ENCODE measurements at places on chromosomes 2 and 18.

DNA sequence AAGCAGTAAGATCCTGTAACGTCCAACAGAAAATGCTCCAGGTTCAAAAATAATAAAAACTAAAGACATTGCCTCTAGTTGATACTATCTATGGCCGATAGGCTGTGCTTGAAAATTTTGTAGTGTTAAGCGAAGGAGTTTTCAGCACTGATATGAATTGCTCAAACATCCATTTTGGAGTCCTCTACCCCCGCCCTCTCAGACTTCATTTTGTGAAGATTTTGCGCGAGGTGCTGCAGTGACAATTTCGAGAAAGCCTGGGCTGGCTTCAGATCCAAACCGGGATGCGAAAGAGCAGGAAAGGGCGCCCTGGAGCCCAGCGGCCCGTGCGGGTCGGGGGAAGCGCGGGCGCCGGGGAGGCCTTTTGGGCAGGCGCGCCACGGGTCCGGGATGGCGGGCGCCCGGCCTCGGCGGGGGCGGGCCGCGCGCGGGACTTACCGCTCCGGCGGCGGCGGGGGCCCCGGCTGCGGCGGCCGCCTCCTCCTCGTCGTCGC is 1.8 kb downstream of the SP3 start:
- DNase-seq: no peak

DNA sequence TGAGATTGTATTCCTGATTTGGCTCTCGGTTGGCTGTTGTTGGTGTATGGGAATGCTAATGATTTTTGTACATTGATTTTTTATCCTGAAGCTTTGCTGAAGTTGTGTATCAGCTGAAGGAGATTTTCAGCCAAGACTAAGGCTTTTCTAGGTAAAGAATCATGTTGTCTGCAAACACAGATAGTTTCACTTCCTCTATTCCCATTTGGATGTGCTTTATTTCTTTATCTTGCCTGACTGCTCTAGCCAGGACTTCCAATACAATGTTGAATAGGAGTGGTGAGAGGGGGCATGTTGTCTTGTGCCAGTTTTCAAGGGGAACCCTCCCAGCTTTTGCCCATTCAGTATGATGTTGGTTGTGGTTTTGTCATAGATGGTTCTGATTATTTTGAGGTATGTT is 90.4 kb downstream of the CYP26B1 start:
- DNase-seq: no peak

DNA sequence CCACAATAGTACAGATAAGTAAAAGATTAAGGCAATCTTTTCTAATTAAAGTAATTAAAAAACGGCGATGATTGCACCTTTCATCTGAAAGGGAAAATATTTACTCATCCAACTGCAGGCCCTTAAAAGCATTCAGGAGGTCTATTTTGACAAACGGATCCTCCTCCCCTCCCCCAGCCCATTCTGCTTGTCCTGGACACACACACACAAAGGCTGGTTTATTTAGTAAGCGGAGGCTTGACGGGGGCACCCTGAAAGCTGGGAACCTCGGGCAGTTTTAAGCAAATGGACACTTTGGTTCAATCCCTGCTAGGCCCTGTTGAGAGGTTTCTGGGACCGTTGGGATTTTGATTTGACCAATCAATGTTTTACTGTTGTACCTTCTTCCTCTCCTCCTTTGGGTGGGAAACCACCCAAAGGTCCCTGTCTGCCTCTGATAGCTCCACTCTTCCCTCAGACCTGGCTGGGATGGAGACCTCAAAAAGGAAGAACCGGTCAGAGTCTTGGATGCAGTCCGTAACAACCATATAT is 135.8 kb upstream of the HAAO start:
- DNase-seq: no peak

DNA sequence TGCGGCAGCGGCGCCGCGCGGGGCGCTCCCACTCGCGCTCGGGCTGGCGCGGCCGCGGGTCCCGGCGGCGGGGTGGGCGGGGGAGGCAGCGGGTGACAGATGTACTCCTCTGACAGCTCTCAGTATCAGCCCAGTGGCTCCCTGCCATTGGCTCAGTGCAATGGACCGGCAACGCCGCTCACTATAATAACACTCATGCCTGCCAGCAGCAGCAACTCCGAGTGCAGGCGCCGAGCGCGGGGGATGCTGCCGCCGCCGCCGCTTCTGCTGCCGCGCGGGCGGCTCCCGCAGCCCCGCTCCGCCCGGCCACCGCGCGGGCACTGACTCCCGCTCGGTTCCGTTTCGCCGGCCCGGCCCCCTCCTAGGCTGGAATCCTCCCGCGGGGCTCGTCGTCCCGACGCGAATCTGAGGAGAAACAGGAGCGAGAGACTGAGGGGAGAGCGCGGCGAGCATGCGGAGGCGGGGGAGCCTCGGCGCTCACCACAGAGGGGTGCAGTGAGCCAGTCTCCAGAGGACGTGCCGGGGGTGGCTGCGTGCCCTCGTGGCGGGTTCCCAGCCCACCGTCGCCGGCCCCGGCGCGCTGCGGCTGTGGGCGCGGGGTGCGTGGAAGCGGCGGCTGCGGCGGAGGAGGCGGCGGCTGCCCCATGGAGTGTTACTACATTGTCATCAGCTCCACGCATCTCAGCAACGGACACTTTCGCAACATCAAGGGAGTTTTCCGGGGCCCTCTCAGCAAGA is at the start of gene ZNF804A:
ZNF804A (plus strand) TSS at position 214 of the 738 bp plus-strand sequence; CDS start at position 645, 431 bp downstream.
- no peak for DNase-seq

DNA sequence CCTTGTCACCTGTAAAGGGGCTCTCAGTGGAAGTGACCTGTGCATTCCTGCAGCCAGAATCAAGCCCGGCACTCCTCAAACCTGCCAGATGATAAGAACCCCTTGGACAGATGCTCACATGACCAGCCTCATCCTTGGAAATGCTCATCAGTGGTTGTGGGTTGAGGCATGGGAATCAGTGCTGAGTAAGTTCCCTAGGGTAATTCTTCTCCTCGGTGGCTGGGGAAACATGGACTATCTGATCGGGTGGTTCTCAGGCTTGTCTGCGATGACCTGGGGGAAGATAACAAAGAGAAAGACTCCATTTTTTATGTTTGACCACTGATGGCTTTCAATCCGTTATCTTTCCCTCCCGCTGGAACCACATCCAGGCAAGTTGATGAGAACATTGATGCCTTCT is 84.0 kb downstream of the SPP2 start:
- DNase-seq: no peak

DNA sequence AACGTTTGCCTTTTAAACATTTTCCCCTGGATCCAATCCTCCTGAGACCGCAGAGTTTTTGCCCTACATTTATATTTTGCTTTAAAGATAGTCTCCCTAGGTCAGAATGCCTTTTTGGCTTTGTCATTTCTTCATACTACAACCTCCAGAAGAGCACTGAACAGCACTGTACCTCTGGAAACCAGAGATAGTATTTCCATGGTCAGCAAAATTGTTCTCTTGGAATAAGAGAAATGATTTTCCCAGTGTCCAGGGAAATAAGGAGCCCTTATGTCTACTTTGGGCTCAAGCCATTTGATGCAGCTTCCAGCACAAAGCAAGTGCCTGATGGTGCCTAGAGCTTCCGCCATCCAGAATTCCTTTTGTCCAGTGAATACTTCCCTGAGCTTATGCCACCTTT is 75.5 kb upstream of the SP5 start:
- DNase-seq: no peak

DNA sequence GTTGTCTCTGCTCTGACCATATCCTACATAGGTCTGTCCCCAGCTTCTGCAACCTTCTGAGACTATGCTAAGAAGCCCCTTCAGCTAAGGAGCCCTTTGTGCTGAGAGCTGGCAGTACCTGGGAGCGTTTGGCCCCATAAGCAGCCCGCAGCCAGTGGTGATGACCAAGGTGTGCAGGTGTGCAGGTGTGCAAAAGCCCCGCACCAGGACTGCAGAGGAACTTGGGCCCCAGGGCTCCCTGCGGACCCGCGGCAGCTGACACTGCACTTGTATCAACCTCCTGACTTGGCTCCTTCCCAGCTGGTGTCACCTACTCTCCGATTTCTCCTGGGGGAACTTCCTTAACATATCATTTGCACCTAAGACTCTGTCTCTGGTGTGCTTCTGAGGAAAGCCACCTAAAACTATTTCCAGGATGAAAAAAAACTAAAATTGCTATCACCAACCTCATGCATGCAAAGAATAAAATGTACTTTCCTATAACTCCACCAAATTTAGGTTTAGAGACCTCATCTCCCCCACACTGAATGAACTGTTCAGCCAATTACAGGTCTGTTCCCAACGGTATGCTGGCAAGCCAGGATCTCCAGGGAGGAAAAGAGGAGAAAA is 16.1 kb upstream of the GNAL start:
- DNase-seq: no peak

DNA sequence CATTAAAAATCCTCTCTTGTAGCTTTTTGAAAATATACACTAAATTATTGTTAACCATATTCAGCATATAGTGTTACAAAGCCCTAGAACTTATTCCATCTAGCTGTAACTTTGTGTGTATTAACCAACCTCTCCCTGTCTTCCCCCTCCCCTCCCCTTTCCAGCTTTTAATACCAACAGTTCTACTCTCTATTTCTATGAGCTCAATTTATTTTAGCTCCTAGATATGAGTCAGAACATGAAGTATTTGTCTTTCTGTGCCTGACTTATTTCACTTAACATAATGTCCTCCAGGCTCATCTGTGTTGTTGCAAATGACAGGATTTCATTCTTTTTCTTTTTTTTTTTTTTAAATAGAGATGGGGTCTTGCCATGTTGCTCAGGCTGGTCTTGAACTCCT is 45.1 kb downstream of the GPD2 start:
- DNase-seq: no peak

DNA sequence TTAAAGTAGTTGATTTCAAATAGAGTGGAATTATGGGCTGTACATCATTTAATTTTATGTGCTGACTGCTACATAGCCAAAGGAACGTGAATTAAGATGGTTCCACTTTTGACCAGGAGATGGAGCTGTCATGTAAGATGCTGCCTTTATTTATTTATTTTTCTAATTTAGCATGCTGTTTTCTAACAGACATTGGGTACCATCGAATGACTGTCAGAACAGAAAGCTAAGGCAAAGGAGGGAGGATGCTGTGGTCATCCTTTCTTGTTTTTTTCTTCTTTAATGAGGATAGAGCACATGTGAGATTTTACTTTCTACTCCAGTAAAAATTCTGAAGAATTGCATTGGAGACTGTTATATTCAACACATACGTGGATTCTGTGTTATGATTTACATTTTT is at the start of gene SCN2A:
SCN2A (plus strand) TSS at position 185 of the 400 bp plus-strand sequence. CDS start 56,410 bp downstream, outside the sequence.
- DNase-seq: no peak

DNA sequence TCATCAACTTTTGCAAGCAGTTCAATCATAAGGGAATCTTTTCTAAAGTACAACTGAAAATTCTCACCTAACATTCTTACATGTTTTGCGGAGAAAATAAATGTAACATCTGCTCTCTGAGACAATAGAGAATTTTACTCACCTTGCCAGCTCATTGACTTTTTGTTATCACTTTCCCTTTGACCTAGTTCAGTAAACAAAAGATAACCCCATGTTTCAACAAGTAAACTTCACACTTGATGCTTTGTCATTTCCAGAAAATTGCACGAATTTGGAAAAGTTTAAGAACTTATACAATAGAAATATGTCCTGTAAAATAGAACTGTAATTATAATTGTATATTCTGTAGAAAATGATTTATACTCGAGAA is 1110.0 kb upstream of the ACVR2A start:
- no peak for DNase-seq

DNA sequence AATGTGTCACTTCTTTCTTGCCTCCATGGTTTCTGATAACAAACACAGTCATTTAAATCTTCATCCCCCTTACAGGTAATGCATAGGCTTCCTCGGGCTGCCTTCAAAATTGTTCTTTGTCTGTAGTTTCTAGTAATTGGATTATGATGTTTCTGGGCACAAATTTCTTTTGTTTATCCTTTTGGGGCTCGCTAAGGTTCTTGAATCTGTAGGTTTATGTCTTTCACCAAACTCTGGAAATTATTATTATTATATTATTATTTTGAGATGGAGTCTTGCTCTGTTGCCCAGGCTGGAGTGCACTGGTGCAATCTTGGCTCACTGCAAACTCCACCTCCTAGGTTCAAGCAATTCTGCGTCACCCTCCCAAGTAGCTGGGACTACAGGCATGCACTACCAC is 16.3 kb upstream of the RMP24 start:
- no peak for DNase-seq

DNA sequence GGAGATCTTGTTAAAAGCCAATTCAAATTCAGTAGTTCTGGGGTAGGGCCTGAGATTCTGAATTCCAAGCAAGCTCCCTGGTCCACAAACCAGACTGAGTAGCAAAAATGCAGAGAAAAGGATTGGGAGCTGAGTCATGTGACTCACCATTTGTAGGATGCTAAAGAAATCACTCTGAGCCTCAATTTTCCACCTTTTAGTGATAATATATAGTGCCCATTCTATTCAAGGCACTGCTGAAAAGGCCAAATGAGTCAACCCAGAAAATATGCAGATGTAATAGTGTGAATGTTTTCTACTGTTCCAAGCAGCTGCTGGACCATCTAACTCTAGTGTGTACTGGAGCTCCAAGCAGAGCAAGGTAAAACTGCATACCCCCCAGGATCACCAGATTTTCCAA is 47.2 kb downstream of the SLC14A2 start:
- no peak for DNase-seq

- no peak for DNase-seq
Observed at GRCh38 chr18:777021-777420, 35.0 kb downstream of the YES1 start.

DNA sequence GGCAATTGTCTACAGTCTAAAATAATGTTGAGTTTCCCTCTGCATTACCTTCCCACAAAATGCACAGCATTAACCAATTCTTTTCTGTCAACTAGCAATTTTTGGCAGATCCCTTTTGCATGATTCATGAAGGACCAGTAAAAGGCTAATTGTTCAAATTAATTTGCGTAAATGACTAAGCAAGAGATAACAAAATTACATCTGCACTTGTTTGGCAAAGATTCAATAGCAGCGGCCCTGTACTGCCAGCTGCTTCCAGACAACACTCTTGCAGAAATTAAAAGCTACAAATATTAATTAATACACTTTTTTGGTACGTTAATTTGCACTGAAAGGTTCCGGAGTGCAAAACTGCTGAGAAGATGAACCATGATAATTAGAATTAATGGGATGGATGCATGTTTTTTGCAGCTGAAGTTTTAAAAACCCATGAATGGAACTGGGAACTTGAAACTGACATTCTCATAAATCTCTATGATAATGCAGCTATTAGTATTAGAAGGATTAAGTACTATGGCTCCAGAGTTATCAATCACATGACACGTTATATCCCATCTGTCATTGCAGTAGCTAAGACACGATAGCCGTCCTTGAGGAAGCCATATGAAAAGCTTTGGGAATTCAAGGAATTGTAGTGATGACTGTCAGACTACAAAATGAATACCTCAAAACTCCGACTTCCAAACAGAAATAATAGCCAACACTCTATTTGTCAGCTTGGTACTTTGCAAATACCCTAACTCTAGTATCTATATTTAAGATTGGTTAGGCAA is 1268.3 kb upstream of the ACVR2A start:
- DNase-seq: no peak

- no peak for DNase-seq
Observed at GRCh38 chr2:47568164-47568850, 165.4 kb downstream of the MSH2 start.

- no peak for DNase-seq
Observed at GRCh38 chr2:120393456-120393855, 47.5 kb downstream of the INHBB start.

GRCh38 chr2:89850481-89850880 is 1159.0 kb downstream of the RPIA start:
- DNase-seq: no peak

All from urinary bladder (tissue), 4 donors.